Neural crest cell (in vitro differentiated cells): ENCODE measurements at places on chromosomes 6 and 20.

GRCh38 chr6:31203345-31203979 is 33.0 kb upstream of the POU5F1 start:
- no peaks in the 10 kb centered on the region for H3K27me3 ChIP-seq
- H3K4me3 ChIP-seq = peak overlapping the region; percentile 59

DNA sequence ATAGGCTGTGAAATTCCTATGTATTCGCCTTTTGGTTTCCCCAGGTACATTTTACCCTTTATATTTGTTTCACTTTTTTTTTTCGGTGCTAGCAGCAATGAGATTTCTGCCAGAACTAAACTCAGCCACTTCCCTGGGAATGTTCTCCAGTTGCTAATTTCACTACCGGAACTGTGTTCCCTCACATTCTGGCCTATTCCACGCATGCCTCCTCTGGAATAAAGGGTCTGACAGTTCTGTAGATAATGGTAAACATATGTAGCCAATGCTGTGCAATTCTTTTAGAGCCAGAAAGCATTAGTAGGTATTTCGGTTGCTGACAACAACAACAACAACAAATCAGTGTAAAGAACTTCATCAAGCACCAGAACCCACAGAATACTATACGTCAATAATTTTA is 96.1 kb upstream of the TBX18 start:
- H3K4me3 ChIP-seq = no peak overlapping the region
- no peak for DNase-seq
- H3K27ac ChIP-seq = no peak overlapping the region
- no peaks in the 10 kb centered on the region for H3K4me1 ChIP-seq

- DNase-seq = no peak
- H3K4me1 ChIP-seq = peaks cover 9% of the 10 kb centered on the region
- no peak overlapping the region for H3K27ac ChIP-seq
- H3K36me3 ChIP-seq = no peaks in the 10 kb centered on the region
- H3K27me3 ChIP-seq = no peaks in the 10 kb centered on the region
Measured at GRCh38 chr6:144714021-144714712, 429.0 kb downstream of the UTRN start.

GRCh38 chr20:4297127-4297826 is 281.9 kb upstream of the RNF24 start:
- no peak for DNase-seq
- no peaks in the 10 kb centered on the region for H3K27me3 ChIP-seq
- H3K27ac ChIP-seq = no peak overlapping the region
- no peaks in the 10 kb centered on the region for H3K36me3 ChIP-seq
- no peak overlapping the region for H3K4me3 ChIP-seq

DNA sequence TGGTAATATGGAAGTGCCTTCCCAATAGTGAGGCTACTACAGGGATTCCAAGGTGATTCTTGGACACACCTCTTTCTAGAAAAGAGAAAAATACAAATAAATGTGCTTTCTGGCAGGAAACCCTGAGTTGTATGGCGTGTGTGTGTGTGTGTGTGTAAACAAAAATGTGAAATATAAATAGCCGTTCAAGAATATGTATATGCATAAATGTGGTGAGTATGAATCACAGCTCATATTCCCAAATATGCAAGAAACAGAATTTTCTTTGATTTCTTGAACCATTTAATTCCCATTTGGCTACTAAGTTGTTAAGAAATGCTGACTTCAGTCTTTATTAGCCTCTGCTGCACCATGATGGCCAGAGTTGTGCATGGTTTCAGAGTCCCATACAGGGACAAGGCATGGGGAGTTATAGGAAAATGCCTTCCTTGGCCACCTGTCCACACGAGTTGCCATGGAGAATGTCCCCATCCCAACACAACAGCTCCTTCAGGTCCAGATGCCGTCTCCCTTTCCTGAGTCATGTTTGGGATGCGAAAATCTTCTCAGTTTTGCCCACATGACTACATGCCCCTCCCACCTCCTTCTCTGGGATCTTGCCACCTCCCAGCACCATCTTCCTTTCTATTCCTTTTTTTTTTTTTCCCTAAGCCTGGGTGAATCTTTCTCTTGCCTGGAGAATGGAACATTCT is 312.4 kb upstream of the ECI2 start:
- H3K36me3 ChIP-seq = peaks cover 6% of the 10 kb centered on the region
- DNase-seq = no peak
- H3K4me1 ChIP-seq = peaks cover 6% of the 10 kb centered on the region
- no peaks in the 10 kb centered on the region for H3K27me3 ChIP-seq
- no peak overlapping the region for H3K27ac ChIP-seq
- H3K4me3 ChIP-seq = no peak overlapping the region

GRCh38 chr20:60060593-60060992 is 102.4 kb downstream of the CDH26 start:
- H3K36me3 ChIP-seq = no peaks in the 10 kb centered on the region
- no peak overlapping the region for H3K4me3 ChIP-seq
- no peaks in the 10 kb centered on the region for H3K27me3 ChIP-seq
- peaks cover 9% of the 10 kb centered on the region for H3K4me1 ChIP-seq
- no peak overlapping the region for H3K27ac ChIP-seq
- DNase-seq = no peak

- H3K4me1 ChIP-seq = no peaks in the 10 kb centered on the region
- DNase-seq = no peak
- H3K27me3 ChIP-seq = no peaks in the 10 kb centered on the region
- H3K27ac ChIP-seq = no peak overlapping the region
- no peaks in the 10 kb centered on the region for H3K36me3 ChIP-seq
- H3K4me3 ChIP-seq = no peak overlapping the region
Measured at GRCh38 chr6:35586542-35586941, 73.8 kb upstream of the TULP1 start.

DNA sequence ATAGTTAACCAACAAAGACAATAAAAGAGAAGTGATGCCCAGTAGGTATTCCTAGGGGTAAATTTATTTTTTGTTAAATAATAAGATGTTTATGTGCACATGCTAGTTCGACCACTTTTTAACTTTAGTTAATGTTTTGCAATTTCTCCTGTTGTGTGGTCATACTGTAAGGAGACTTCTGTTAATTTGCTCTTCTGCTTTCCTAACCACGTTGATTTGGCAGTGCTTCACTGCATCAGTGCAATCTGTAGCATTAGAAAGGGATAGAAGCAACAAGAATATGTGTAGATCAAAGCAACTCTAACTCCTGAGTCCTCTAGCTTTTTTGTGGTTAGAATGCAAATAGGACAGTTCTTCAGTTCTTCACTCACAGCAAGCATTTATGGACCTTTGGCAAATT is 13.9 kb downstream of the MYB start:
- H3K27me3 ChIP-seq = no peaks in the 10 kb centered on the region
- DNase-seq = no peak
- H3K4me3 ChIP-seq = no peak overlapping the region
- H3K4me1 ChIP-seq = no peaks in the 10 kb centered on the region
- H3K27ac ChIP-seq = no peak overlapping the region

DNA sequence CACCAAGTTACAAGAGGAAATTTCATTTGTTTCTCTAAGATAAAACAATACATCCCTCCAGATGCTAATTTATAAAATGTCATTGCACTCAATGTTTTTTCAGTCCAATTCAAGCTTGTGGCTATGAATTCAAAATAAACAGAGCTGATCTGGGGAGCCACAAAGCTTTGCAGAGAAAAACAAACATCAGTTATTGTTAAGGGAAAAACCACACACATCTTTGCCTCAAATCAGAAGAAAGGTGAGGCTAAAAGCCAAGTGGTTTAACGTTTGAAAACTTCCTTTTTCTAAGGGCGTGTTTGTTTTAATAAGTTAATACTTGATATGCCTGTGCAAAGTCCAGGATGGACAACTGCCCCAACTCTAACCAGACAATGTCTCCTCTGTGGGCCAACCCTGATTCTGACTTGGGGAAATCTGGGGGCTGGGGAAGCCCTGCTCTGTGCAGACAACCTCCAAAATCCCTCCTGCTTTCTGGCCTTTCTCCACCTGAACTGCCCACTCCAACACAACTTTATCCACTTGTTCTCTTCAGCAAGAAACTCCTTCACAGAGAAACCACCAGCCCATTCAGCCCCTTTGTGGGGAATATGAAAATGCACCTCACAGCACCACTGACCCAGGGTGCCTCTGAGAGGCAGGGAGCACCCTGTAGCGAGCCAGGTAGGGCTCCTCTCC is 44.6 kb upstream of the NT5E start:
- no peaks in the 10 kb centered on the region for H3K36me3 ChIP-seq
- no peak for DNase-seq
- H3K4me1 ChIP-seq = peaks cover 7% of the 10 kb centered on the region
- no peak overlapping the region for H3K27ac ChIP-seq
- H3K4me3 ChIP-seq = no peak overlapping the region
